Kasumi-1 (cell line): ENCODE measurements at places on chromosomes 4 and X.

DNA sequence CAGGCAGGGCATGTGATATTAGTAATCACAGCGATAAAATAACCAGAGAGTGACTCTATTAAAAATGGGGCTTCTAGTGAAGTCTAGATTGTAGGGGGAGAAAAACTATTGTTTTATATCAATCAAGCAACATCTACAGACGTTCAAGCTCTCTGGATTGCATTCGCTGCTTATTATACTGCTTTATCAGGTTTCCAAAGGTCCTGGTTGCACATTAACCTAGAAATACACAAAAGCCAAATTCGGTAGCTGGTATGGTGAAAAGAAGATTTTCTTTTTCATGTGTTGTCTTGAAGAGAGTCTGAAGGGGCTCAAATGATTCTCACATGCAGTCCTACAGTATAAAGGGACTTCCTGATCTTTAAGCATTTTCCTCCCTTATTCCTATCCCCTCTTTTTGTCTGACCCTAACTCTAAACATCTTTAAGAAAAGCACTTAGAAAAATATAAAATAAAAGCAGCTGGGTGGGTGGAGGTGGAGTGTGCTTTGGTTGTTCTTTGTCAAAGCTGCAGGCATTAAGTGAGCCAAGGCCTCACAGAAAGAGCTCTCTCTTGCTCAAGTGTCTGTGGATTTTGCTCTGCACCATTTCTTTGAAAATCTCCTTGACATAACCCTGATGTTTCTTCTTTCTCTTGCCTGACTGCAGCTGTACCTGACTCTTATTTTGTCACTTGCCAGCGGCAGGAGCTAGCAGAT lies 46.1 kb downstream of the MID1IP1 start:
- DNase-seq = no peak

GRCh38 chr4:39326468-39326977 lies 39.6 kb downstream of the RFC1 start:
- DNase-seq = no peak

DNA sequence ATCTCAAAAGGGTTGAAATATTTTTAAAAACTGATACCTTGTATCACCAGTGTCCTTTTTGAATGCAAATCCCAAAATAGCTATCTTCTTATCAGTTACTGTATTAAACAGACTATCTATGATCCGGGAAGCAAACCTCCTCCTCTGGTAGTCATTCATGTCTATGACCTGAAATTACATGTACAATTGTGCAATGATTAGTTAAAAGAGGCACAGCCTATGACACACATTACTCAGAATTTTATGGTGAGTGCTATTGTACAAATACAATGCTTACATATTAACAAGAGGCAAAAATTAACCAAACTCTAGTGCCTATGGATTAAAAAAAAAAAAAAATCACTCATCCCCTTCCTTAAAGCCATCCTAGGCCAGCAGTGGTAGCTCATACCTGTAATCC lies 21.7 kb downstream of the UGDH start:
- no peak for DNase-seq

DNA sequence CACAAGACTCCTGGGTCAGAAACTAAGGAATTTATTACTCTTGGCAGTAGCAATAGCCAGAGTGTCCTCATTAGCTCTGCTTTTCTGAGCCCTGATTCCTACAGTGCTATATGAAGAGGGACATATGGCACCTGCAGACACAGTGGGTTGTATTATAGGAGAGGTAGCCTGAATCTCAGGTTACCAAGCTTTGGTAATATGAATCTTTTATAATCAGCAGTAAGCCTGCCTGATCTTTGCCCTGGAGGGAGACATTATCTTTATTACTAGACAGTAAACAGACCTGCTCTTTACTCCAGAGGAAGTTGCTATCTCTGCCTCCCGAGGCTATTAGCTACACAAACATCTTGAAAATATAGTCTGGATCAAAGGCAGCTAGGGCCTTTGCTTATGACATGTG lies 62.5 kb upstream of the HOPX start:
- no peak for DNase-seq

- DNase-seq = no peak
These were observed 3.8 kb downstream of the RAPGEF2 start for GRCh38 chr4:159106636-159107035.

- no peak for DNase-seq
These were observed 51.1 kb downstream of the SPANXN3 start for GRCh38 chrX:143466130-143466529.

DNA sequence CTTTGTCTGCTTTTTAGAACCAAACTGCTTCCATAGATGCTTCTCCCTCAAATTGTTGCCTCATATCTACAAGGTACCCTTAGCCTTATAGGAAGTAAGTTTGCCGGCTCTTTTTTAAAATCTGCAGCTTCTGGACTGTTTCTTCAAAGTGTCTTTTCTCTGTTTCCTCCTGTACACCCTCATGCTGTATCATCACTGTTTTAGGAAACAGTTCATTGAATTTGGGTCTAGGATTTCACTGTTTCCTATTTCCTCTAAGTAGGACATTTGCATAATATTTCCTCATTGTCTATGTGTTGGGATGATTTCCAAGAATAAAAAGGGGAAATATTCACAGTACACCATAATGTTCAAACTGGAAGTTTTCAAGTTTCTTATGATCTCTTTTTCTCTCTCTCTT lies 43.0 kb downstream of the BANK1 start:
- DNase-seq = peak; percentile 11

GRCh38 chr4:76571274-76571673 lies 136.2 kb downstream of the SHROOM3 start:
- DNase-seq = no peak

- DNase-seq = no peak
These were observed 54.3 kb upstream of the STIM2 start for GRCh38 chr4:26806331-26806730.

DNA sequence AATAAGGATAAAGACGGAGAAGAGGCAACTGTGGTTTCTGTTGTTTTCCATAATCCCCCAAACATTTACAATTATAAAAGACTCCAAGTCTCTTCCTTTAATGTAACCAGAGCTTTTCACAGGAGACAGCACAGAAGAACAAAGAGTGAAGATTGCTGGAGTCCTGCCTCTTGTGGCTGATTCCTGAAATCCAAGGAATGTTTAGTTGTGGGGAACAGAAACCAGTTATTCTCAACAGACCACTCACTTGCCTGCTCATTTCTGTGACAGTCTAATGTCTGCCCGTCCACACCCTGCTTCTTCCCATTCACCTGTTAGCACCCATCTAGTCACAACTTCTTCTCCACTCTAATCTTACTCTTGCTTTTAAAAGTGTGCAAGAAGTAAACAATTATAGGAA lies 12.1 kb downstream of the TEX13B start:
- DNase-seq = no peak

- no peak for DNase-seq
These were observed 453.6 kb upstream of the EPHA5 start for GRCh38 chr4:66123831-66124413.

DNA sequence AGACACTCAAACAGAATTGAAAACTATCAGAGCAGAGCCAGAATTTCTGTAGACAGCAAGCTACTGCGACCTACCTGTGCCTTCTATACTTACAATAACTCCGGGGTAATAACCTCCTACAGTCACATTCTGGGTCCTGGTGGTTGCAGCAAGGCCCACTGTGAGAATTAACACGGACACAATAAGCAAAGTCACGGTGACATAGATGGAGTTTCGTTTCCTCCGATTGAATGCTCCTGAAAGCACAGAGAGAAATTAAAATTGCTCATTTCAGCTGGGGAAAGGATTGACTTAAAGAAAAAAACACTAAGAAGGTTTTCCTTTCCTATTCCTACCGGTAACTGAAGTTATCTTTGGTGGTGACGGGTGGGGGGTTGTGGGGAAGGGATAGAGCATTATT lies 7.0 kb downstream of the TMEM255A start:
- DNase-seq = no peak

DNA sequence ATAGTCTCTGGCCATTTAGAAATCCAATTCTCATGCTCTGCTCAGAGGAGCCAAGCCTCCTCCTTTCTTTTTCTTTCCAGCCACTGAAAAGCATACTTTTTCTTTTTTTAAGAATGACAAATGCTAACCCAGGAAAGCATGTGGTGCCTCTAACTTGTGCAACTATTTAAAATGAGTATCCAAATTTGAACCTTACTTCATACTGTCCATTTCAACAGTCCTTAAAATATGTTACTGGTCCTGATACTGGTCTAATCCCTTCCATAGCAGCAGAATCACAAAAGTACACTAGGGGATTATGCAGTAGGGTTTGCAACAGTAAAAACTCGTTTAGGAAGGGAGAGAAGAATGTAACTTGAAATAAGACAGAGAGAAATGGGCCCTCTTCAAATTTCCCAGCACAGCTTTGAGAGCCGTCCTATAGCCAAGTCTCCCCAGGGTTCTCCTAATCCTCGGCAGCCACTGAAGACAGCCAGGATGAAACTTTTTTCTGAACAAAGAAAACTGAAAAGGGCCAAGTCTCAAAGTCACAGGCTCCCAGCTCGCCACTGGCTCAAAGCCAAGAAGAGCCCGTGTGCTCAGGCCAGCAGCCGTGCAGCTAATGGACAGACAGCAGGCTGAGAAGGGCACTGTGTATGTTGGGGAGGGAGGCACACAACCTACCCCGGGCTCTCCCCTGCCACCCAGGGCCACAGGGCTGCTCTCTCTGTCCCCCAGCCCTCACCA lies 39.5 kb downstream of the GPC4 start:
- no peak for DNase-seq

DNA sequence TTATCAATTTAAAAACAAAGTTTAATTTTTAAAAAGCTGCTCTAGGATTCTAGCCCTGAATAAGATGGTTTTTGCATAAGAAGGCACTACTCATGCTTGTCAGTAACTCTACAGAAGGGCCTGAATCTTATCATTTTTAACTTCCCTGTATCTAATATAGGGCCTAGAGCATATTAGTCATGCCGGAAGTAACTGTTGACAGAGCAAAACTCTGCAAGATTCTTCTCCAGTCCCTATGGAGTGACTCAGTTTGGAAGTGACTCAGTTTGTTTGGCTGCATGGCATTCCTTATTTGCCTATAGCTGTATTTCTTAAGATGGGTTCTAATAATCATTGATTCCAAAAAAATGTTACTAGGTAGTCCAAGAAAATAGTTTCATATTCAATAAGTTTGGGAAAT lies 431.8 kb upstream of the HTR2C start:
- DNase-seq = peak; percentile 15

DNA sequence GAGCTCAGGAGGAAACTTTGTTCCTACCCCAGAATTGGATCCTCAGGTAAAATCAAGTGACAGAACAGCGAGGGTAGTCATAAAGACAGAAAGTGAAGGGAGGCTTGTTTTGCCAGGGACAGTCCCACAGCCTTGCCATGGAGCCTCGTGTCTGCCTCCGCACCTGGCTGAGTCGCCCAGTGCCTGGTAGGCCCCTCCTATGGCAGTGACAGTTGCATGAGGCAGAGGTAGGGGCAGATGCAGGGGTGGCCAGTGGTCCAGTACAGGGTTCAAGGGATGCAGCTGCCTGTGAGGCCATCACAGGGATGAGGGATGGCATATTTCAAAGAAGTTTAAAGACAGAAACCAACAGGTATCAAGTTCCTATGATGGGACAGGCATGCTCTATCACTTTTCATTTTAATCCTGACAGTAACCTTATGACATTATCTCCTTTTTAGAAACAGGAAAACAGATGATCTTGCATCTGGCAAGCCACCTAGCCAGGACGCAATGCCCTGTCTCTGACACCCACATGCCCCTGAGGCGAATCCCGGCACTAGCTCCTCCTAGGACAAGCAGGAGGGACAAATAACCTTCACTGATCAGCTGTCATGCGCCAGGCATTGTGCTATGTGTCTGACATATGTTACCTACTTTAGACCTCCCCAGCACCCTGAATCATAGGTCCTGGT lies 127.4 kb upstream of the ENPP6 start:
- no peak for DNase-seq
